ENCODE measurements at places on chromosomes 6 and 20.

DNA sequence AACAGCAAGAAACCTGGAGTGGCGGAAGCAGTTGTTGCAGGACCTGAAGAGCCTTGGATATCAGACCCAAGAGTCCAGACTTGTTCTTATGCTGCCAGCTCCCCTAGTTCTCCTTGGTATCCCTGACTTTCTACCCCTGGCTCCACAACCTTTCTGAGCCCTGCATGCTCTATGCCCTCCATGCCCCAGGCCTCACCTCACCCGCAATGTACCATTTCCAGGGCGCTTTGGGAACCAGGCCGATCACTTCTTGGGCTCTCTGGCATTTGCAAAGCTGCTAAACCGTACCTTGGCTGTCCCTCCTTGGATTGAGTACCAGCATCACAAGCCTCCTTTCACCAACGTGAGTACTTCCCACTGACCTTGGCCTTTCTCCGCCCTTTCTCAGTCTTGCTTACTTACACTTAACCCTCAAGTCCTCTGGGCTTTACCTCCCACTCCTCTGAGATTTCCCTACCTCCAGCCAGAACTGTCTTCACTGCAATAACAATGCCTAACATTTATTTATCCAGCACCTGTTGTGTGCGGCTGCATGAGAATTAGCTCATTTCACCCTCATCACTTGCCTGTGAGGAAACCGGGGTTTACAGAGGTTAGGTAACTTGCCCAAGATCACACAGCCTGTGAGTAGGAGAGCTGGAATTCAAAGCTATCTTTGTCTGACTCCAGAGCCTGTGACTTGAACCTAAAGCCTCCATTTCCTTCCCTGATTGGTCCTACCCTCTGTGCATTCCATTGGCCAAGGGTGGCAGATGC lies 2.3 kb downstream of the POFUT1 start:
- H3K27me3 ChIP-seq, result no peaks in the 10 kb centered on the region
- H3K36me3 ChIP-seq, result peaks cover 7% of the 10 kb centered on the region
- peaks cover 42% of the 10 kb centered on the region for H3K4me1 ChIP-seq
- no peak for DNase-seq

DNA sequence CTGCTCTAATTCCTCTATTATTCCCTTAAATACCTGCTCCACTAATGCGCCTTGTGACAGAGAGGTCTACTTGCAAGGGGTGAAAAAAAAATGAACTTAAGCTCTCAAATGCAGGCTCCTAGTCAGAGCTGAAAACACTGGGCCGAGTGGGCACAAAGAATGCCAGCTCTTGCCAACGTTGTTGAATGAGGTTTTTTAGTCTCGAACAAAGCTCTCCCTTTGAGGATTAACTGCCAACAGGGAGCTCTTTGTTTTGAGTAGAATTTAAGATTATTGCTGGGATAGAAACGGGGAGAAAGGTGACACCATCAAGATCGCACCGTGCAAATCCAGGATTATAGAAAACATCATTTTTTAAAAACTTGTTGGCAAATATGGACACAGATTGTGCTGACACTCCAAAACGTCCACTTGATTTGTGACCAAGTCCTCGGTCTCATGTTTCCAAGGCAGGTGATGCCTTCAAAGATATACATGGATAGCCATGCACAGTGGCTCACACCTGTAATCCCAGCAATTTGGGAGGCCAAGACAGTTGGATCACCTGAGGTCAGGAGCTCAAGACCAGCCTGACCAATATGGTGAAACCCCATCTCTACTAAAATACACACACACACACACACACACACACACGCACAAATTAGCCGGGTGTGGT lies 163.2 kb downstream of the BMP7 start:
- no peak overlapping the region for H3K27ac ChIP-seq
- DNase-seq, result no peak
- no peaks in the 10 kb centered on the region for H3K36me3 ChIP-seq

DNA sequence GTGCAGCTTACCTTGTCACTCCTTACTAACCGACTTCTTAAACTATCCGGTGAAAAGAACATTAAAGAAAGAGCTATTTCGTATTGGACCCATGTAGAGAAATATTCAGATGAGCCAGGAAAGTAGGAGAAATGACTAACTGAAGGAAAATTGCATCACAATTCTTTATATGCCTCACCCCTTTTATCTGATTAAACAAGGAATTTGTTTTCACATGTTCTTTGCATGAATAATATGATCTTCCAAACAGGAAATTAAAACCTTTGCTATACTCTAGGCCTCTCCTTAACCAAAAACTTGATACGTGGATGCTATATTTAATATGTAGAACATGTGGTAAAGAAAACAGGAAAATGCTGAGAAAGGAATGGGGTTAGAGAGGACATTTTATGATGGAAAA lies 41.9 kb upstream of the LRRC1 start:
- no peak overlapping the region for H3K27ac ChIP-seq
- H3K4me3 ChIP-seq, result no peak overlapping the region
- no peaks in the 10 kb centered on the region for H3K36me3 ChIP-seq

DNA sequence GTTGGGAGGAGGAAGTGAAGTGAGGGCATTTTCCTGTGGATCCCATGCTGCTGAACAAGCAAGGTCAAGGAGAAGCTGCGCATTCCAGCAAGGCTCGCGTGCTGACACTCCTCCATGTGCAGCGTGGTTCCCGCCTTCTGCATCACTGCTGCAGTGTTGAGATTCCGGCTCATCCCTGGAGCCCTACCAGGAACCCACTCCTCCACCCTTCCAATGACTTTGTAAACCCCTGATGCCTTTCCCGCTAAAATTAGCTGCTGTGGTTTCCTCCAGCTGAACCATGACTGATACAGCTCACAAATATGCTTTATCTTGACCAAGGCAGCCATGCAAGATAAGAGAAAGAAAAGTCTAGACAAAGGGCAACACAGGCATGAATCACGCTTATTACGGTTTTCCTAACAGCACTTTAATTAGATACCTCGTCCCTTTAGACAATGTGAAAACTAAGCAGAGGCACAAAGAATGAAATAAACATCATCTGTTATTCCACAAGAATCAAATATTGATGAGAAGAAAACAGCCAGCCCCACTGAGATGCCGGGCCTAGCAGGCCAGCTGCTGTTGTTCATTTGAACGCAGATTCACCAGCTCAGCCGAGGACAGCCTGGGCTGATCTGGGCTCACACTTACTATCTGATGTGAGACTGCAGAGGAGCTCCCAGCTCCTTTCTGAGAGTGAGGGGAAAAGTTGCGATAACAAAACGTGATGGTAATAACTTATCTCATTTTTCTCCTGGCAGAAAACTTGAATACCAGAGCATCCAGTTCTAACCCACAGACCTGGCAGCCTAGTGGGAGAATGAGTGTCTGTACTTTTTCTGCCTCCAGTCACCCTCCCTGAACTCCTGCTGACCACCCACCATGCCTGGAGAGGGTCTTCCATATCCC lies 14.2 kb upstream of the BNIP5 start:
- no peak overlapping the region for H3K27ac ChIP-seq
- no peak for DNase-seq
- peaks cover 5% of the 10 kb centered on the region for H3K4me1 ChIP-seq
- H3K27me3 ChIP-seq, result peaks cover 2% of the 10 kb centered on the region

- no peak overlapping the region for H3K4me3 ChIP-seq
- no peaks in the 10 kb centered on the region for H3K4me1 ChIP-seq
- H3K36me3 ChIP-seq, result no peaks in the 10 kb centered on the region
- DNase-seq, result no peak
- H3K27me3 ChIP-seq, result peaks cover 6% of the 10 kb centered on the region
Measured at GRCh38 chr20:17233626-17234025, 6.8 kb downstream of the PCSK2 start.

DNA sequence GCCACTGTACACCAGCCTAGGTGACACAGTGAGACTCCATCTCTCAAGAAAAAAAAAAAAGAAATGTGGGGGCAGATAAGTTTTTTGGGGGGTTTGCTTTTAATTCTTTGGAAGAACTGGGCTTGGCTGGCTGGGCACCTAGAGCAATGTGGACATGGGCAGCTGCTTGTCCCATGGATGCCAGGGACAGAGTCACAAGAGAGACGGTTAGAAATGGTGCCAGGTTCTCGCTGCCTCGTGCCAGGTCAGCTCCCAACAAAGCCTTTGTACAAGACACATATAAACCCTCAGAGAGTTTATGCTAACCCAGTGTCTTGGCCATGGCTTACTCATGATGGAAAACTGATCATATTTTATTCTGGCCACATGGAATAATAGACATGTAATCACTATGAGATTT lies 76.2 kb upstream of the ESR1 start:
- H3K4me1 ChIP-seq, result peaks cover 8% of the 10 kb centered on the region
- H3K36me3 ChIP-seq, result peaks cover 8% of the 10 kb centered on the region
- no peak overlapping the region for H3K4me3 ChIP-seq
- H3K27ac ChIP-seq, result no peak overlapping the region
- no peaks in the 10 kb centered on the region for H3K27me3 ChIP-seq
- DNase-seq, result no peak

GRCh38 chr6:84967965-84968364 lies 203.6 kb upstream of the TBX18 start:
- H3K36me3 ChIP-seq, result no peaks in the 10 kb centered on the region
- no peak for DNase-seq
- H3K4me1 ChIP-seq, result no peaks in the 10 kb centered on the region
- no peak overlapping the region for H3K27ac ChIP-seq
- no peak overlapping the region for H3K4me3 ChIP-seq

DNA sequence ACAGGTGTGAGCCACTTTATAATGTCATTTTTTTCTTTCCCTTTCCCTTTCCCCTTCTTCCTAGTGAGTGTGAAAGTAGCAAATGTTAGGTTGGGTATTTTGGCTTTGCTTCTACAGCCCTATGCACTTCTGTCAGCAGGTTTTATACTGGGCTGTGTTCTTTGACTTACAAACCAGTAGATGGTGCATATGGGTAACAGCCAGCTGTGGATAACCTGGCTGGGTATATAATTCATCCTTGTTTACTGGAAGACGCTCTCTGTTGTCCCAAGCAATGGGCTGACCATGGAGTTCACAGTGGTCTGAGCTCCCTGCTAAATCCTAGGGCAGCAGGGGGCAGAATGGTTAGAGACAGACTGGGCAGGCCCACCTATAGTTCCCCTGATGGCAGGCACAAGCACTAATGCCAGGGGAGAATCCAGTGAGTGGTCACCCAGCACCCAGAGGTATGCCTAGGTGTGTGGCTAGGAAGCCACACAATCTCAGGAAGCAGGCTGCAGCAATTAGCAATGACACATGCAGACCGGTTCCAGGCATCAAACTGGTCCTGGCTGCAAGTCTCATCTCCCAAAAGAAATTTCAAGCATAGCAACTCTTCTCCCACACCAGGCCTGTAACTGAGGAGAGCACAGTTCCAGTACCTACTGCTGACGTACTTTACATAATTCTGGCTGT lies 592.7 kb upstream of the MAN1A1 start:
- no peak for DNase-seq
- peaks cover 3% of the 10 kb centered on the region for H3K4me1 ChIP-seq
- no peak overlapping the region for H3K27ac ChIP-seq
